ENCODE measurements at places on chromosomes 16 and 17.

DNA sequence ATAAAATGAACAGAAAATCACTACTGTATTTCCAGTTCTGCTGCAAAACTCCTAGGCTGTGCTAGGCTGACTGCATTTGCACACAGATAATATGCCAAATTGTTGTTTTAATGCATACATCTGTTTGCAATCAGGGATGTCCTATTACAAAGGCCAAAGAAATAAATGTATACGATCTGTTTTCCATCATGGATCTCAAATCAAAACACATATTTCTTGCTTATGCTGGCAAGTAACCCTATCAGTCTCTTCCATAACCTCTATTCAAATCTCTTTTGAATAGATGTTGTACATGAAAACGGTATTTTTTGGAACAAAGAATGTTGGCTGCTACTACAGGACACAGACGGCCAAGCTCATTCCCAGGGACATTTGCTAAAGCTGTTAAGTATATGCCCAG is 56.6 kb downstream of the DUSP14 start:
- no peak for DNase-seq

GRCh38 chr16:2016407-2016922 is 3.1 kb upstream of the NPW start:
- no peak for DNase-seq

- DNase-seq = no peak
Measured at GRCh38 chr16:68346892-68347480, 36.2 kb downstream of the PRMT7 start.

GRCh38 chr16:51565184-51565583 is 414.1 kb upstream of the SALL1 start:
- no peak for DNase-seq

DNA sequence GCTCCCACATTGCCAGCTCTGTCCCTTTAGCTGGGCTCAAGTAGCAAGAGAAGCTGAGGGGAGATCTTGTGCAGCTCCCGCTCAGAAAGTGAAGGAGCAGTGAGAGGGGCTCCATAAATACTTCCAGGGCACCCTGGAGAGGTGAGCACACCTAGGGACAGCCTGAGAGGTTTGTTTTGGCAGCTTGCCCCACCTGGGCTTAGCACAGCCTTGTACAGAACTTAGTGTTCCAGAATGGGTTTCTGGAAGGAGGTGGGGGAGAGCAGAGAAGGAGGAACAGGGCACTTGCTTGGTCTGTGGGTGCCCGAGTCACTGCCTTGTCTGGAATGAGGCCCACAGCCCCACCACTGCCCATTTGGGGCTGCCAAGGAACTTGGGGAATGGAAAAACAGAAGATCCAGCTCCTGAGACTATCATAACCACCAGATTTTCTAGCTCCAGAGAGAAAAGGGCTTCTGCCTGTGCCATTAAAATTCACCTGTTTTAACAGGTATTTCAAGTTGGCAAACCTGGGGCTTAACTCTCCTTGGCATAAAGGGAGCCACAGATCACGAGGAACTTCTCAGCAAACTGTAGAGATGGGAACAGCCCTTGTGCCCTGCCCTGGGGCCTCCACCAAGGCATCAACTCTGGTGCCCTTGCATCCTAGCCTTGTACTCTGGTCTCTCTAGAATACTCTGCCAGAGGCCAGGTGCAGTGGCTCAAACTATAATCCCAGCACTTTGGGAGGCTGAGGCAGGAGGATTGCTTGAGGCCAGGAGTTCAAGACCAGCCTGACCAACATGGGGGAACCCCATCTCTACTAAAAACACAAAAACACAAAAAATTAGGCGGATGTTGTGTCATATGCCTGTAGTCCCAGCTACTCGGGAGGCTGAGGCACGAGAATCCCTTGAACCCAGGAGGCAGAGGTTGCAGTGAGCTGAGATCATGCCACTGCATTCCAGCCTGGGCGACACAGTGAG is 1.9 kb downstream of the PRR15L start:
- DNase-seq = no peak

DNA sequence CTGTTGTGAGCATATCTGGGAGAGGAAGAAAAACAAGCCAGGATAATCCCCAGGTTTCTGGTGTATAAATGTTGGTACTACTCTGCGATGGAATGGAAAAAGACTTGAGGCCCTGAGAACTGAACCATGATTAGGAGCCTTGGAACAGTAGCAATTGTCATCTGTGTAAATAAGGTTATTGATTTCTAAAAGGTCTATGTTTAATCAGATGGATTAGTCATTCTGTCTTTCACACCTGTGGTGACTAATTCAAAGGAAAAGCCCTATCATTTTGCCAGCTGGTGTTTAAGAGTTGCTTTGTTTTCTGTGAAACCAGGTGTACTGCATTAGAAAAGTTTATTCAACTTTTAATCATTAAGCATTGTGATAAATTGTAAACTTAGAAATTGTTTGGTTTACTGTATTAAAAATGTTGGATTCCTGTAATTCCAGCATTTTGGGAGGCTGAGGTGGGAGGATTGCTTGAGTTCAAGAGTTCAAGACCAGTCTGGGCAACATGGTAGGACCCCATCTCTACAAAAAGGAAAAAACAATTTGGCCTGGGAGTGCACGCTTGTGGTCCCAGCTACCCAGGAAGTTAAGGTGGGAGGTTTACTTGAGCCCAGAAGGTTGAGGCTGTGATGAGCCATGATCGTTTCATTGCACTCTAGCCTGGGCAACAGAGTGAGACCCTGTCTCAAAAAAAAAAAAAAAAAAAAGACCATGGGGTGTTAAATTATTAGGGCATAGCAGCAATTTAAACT is 29.0 kb upstream of the KPNB1 start:
- DNase-seq = no peak

GRCh38 chr16:2966808-2967191 is 2.3 kb upstream of the PAQR4 start:
- no peak for DNase-seq

GRCh38 chr17:10178506-10178991 is 19.9 kb downstream of the GAS7 start:
- no peak for DNase-seq

GRCh38 chr17:72882426-72882825 is 210.1 kb downstream of the SLC39A11 start:
- DNase-seq = no peak

DNA sequence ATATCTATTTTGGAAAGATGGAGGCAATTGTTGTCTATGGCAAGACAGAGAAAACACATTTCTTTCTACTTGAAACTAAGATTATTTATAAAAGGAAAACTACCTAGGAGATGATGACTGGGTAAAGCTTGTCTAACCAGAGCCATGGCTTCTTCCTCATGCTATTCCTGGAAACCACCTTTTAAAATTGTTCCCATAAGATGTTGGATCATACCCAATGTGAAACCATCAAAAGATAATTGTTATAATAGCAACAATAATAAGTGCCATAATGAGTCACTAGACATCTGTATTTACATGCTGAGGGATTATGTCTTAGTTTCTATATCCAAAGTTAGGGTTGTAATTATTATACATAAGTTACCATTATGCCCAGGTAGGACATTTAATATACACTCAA is 428.4 kb downstream of the KCNJ2 start:
- DNase-seq = no peak

DNA sequence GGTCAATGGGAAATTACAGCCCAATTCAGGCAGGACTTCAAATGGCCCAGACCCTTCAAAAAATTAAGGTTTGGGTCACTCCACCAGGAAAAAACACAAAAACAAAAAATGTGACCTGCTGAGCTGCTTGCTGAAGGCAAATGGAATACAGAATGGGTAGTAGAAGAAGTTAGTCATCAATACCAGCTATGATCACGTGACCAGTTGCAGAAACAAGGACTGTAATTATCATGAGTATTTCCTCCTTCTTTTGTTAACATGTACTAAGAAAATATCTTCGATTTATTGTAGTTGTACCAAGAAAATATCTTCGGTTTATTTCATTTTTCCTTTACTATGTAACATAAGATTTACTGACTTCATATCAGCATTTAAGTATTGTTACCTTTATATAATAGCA is 1183.6 kb downstream of the CDH8 start:
- no peak for DNase-seq

DNA sequence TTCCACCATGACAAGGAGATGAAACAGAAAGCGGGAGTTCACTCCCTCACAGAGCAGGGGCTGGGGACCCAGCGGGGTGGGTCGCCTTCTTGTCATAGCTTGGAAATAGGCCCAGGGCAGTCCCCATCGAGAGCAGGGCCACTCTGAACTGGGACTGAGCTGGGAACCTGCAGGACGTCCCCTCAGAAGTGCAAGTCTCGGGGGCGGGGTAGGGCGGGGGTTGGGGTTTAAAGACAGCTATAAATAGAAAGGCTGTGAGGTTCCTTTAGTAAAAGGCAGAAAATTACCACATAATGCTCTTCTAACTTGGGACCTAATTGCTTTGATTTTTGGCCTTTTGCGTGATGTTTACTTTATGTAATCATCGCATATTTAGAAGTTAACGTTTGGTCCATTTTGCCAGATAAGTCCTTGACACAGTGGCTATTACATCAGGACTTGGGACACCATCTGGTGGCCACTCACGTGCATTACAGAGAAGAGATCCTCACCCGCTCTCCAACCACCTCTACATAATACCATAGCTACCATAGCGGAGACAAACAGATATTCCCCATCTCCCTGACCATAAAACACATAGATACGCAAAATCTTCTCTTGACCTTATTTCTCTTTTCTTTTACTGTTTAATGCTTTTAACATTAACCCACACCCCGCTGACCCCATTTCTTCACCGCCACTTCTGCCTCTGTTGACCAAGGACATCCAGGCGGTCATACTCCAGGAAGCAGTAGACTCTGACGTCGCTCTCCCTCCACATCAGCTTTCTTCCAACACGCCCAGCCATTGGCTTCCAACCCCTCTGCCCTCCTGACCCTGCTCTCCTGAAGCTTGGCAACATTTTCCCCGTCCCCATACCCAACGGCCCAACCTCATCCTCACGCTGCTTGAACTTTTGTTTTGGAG is 27.5 kb upstream of the PIK3R6 start:
- peak; percentile 38 for DNase-seq

DNA sequence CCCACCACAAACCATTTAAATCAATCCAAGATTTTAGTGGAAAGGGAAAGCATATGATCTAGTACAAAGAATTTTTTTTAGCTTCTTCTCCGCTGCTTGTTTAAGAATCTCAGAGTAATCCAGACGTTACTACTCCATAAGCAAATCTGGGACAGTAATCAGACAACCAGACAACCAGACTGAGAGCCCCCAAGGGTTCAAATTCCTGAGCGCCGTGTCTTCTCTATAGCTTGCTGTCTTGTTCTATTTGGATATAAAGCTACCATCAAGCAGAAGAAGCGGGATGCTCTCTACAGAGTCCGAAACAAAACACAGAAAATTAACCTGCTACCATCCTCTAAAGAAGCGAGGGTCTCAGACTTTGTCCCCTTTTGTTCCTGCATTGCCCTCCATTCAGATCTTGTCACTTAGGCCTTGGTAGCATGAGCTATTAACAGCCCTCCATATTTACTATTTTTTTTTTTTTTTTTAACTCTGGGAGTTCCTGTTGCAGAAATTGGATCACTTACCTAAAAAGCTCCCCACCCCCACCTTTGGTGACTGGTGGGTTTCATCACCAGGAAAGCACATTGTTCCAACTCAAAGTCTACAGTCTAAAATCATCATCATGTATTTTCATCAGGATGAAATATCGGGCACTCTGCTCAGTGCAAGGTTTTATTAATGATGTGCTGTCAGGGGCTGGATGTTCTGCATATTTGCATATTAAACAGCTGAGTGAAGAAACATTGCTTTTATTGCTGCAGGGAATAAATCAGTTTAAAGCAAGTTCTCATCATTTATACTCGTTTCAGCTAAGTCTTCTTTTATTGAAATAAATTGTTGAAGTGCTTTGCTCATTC is 576.7 kb downstream of the WWOX start:
- no peak for DNase-seq

- DNase-seq = no peak
Measured at GRCh38 chr16:49280105-49280741, 1.4 kb downstream of the CBLN1 start.

DNA sequence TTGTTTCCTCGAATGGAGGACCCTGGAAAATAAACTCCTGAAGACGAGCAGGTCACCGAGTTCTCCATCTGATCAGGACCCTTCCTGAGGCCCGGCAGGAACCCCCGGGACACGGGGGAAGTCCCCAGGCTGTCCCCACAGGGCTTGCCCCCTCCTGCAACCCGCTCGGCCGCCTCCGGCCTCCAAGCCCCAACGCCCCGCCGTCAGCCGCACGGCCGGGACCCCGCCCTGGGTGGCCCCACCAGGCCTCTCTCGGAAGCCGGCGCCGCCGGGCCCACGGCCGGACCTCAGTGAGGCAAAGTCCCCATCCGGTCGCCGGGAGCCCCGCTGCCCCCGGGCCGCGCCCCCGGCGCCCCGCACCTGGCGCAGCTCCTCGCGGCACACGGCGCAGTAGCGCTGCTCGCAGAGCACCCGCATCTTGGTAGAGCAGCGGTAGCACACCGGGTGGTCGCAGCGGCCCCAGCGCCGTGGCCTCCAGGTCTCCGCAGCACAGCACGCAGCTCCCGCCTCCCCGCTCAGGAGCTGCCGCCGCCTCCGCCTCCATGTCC is 383 bp downstream of the ZNF598 start:
- DNase-seq = no peak

GRCh38 chr16:30937692-30938091 is 11.2 kb upstream of the ORAI3 start:
- DNase-seq = no peak

- no peak for DNase-seq
Measured at GRCh38 chr17:54948380-54948779, 20.1 kb downstream of the COX11 start.

DNA sequence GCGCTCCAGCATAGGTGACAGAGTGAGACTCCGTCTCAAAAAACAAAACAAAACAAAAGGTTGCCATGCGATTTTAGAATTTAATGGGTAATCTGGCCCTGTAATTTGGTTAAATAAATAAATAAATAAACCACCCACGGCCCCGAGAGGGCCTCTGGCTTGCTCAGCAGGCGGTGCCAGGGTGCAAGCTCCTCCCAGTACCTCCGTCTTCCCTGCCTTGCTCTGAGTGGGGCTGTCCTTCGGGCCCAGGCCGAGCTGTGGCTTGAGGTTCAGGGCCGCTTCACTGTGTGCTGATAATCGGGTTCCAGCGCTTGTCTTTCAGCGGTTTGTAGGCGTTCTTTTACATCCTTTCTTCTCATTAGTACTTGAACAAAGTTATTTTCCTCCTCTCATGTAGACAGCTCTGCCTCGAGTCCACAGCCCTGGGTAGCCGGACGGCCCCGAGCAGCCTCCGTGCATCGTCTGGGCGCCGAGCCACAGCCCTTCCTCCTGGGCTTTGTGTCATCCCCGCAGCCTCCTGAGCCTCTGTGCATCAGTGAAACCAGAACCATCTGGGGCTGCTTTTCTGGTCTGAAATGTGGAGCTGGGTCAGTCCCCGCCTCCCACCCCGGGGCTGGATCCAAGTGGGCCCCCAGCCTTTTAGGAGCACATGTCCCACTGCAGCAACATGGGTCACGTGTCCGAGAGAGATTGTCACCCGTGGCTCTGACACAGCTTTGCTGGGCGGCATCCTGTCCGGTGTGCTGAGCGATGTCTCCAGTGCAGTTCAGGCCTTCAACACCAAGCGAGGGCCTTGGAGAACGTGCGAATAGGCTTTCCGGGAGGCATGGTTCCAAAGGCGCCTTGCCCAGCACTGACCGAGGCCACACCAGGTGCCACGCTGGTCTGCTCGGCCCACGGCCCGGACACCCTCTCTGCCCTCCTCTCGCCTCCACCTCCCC is 157.4 kb upstream of the CHMP6 start:
- DNase-seq = no peak

All from NCI-H526 treated with DMSO at 0.1 percent for 48 hours (cell line).